ENCODE measurements at places on chromosomes 6 and 20. TPM values are rescaled to one million over a fixed set of nuclear protein-coding genes. Genes with fewer than 3 reads are reported as not detected.

- no peaks in the 10 kb centered on the region for H3K27me3 ChIP-seq
- DNase-seq = no peak
- no peaks in the 10 kb centered on the region for H3K36me3 ChIP-seq
- H3K4me3 ChIP-seq = no peak overlapping the region
These were observed 7.6 kb downstream of the RRAGD start for GRCh38 chr6:89404512-89404911.

DNA sequence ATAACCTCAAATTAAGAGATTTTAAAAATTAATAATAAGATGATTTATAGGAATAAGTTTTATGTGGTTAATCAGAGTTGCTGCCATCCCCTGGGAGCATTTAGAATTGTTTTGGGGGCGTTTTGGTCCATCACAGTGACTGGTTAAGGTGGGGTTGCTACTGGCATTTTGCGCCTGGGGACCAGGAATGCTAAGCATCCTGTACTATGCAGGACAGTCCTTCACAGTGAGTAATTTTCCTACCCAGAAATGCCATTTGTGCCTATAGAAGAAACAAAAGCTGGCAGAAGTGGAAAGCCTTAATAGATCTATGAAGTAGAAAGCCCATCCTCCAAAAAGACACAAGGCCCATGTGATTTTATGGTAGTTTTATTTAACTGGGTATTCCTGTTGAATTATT is 118.0 kb downstream of the ANKS1A start:
- H3K36me3 ChIP-seq = no peaks in the 10 kb centered on the region
- H3K4me3 ChIP-seq = no peak overlapping the region
- no peaks in the 10 kb centered on the region for H3K27me3 ChIP-seq
- no peak overlapping the region for H3K27ac ChIP-seq

DNA sequence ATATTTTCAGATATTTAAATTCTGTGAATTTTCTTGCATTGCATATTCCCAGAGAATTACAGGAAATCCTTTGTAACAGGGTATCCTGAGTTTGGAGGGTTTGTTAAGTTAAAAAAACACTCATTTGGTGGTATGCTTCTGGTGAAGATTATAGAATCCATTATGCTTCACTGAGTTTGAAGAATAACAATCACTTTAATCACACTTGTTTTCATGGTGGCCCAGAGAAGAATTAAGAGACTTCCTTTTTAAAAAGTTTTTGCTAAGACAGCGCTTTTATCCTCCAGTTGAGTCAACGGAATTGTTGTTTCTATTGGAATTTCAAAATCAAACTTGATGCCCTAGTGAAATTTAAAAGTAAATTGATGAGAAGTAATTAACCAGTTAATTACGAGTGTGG is 17.4 kb downstream of the PLEKHG1 start:
- DNase-seq = no peak
- H3K27me3 ChIP-seq = no peaks in the 10 kb centered on the region
- no peak overlapping the region for H3K4me3 ChIP-seq
- H3K36me3 ChIP-seq = no peaks in the 10 kb centered on the region

DNA sequence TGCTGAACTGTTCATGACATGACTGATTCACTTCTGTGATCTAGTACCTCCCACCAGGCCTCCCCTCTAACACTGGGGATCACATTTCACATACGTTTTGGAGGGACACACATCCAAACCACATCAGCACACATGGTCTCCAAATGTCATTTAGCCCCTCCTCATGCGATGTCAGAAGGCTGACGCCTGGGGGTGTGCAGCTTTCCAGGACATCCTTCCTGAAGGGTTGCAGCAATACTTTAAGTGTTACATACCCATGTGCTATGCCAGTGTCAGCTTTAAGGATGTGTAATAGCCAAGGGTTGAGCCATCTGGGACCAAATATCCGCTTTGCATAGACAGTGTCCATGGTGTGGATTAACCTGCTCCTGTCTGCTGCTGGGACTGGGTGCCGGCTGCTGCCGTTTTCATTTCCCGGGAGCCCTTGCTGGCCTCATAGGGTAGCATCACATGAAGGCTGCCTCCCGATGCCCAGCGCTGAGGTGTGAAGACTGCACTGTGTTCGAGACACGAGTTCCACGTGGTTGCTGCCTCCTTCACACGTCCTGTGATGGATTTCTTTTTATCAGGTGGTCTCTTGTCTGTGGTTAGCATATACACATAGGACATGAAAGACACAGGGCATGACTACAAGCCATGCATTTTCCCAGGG is 219.0 kb downstream of the THBS2 start:
- no peak for DNase-seq
- no peaks in the 10 kb centered on the region for H3K36me3 ChIP-seq

DNA sequence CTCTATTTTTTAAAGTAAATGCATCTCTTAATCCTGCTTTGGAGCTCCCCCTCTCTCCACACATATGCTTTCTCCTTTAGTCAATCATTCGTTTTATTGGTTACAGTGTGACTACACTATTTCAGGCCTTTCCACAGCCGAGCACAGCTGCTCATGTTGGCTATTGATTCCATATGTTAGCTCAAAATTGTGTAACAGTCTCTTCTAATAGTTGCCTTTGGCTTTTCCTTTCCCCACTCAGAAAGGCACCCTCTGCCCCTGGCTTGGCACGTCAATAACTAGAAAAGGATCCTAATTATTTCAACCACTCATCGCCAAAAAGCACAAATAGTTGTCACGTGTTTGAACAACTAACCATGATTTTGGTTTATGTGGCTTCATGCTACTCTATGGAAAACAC is 410.3 kb upstream of the SLC35B3 start:
- DNase-seq = no peak
- no peak overlapping the region for H3K27ac ChIP-seq
- no peaks in the 10 kb centered on the region for H3K36me3 ChIP-seq

GRCh38 chr20:36860811-36861624 is 14.9 kb upstream of the TLDC2 start:
- no peaks in the 10 kb centered on the region for H3K27me3 ChIP-seq
- no peak for DNase-seq
- H3K27ac ChIP-seq = peak overlapping the region; percentile 91
- H3K36me3 ChIP-seq = no peaks in the 10 kb centered on the region

DNA sequence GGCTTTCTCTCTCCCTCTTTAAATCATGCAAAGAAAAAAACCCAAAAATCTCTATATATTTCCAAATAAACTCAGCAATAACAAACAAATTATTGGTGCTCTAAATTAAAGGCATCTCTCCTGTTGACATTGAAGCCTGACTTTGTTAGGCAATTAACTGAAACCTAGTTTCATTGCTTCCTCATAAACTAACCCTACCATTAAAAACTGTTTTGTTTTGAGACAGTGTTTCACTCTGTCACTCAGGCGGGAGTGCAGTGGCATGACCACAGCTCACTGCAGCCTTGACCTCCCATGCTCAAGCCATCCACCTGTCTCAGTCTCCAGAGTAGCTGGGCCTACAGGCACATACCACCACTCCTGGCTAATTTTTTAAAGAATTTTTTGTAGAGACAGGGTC is 34.9 kb downstream of the PIGU start:
- no peaks in the 10 kb centered on the region for H3K27me3 ChIP-seq
- no peak overlapping the region for H3K4me3 ChIP-seq
- H3K36me3 ChIP-seq = no peaks in the 10 kb centered on the region
- no peak for DNase-seq
- no peaks in the 10 kb centered on the region for H3K4me1 ChIP-seq

GRCh38 chr6:125094563-125094962 is 59.0 kb upstream of the TPD52L1 start:
- no peaks in the 10 kb centered on the region for H3K36me3 ChIP-seq
- H3K27ac ChIP-seq = no peak overlapping the region
- H3K4me3 ChIP-seq = no peak overlapping the region
- H3K4me1 ChIP-seq = no peaks in the 10 kb centered on the region
- DNase-seq = no peak

- DNase-seq = no peak
- H3K27me3 ChIP-seq = no peaks in the 10 kb centered on the region
- H3K27ac ChIP-seq = no peak overlapping the region
- no peaks in the 10 kb centered on the region for H3K36me3 ChIP-seq
These were observed 1.4 kb downstream of the SMAP1 start for GRCh38 chr6:70669133-70669532.

DNA sequence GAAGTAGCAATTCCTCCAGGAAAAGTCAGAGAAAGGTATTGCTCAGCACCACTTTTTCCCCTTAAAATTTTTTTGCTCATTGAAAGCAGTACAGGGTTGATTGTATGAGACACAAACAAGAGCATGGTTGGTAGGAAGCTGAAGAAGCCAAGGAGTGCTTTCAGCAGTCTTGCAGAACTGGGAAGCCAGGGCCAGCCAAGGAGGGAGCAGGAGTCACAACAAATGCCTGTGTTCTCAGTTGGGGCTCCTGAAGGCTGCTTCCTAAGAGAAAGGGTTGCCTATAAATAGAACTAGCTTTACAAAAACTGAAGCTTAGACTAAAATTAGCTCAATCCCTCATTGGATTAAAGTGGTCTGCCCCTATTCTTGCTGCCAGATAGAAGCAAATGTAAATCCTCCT is 3.3 kb upstream of the THEMIS start:
- DNase-seq = no peak
- no peak overlapping the region for H3K27ac ChIP-seq
- no peaks in the 10 kb centered on the region for H3K27me3 ChIP-seq
- H3K4me3 ChIP-seq = no peak overlapping the region

DNA sequence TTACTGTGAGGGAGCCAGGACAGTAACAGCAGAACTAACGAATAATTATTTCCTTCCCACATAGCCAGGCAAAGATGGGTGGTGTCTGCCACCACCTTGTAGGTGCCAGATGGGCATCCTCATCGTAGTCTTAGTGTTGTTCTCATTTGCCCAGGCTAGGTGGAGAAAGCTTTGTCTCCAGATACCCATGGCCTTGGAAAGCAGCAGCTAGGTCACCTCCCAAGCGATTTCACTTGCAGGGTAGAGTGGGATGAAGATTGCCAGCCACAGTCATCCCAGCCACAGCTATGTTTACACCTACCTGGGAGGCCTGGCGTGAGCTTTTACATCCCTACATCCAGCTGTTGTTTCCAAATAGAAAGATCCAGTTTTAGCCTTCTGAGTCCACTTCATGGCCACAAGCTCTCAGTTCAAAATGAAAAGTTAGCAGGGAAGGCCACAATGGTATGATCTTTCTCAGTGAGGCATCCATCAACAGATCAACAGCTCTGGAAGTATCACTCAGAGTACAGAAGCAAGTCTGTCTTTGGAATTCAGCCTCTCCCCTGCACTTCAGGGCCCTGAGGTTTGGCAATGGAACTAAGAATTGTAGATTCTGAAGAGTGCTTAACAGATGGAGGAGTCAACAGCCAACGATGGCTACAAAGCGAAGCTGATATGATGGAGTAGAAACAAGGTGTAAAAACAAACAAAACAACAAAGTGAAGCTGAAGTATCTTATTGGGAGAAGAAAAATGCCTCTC is 11.0 kb upstream of the SNRPC start:
- H3K4me1 ChIP-seq = no peaks in the 10 kb centered on the region
- H3K27me3 ChIP-seq = no peaks in the 10 kb centered on the region
- no peak for DNase-seq
- H3K4me3 ChIP-seq = no peak overlapping the region

DNA sequence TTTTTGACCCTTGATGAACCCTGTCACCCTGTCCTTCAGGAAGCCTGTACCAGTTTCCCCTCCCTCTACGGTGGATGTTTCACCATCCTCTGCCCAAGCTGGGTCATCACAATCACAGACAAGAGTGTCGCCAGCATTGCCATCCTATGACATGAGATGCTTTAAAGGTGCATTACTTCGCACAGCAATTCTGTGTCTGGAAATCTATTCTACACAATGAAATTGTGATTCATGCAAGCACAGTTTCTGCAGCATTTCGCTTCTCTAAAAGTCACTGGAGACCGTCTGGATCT is 2.5 kb upstream of the ULBP2 start:
- H3K4me3 ChIP-seq = no peak overlapping the region
- no peak for DNase-seq
- no peaks in the 10 kb centered on the region for H3K4me1 ChIP-seq
- no peak overlapping the region for H3K27ac ChIP-seq
- H3K36me3 ChIP-seq = no peaks in the 10 kb centered on the region

- H3K36me3 ChIP-seq = no peaks in the 10 kb centered on the region
- no peak for DNase-seq
- no peak overlapping the region for H3K4me3 ChIP-seq
- no peaks in the 10 kb centered on the region for H3K27me3 ChIP-seq
These were observed 85.8 kb upstream of the ARMC2 start for GRCh38 chr6:108762394-108762793.

GRCh38 chr6:148388521-148388920 is 45.9 kb downstream of the SASH1 start:
- no peaks in the 10 kb centered on the region for H3K36me3 ChIP-seq
- H3K27me3 ChIP-seq = no peaks in the 10 kb centered on the region
- H3K4me1 ChIP-seq = no peaks in the 10 kb centered on the region
- H3K4me3 ChIP-seq = no peak overlapping the region
- H3K27ac ChIP-seq = no peak overlapping the region

DNA sequence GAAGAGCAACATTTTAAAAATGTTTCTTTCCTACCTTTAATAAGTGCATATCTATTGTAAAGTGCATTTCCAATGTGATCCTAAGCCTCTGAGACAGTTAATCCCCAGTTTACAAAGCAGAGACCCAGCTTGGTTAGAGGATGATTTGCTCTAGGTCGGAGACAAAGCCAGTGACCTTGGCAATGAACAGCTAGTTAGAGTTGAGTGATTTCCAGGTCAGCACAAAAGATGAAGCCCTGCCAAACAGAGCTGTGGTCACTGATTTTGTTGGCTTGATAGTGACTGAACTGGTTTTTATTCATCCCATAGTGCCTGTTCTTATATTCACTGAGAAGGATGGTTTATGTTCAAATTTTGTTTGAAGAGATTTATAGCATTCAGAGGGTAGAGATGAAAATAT is 56.6 kb upstream of the CD83 start:
- no peaks in the 10 kb centered on the region for H3K4me1 ChIP-seq
- H3K36me3 ChIP-seq = no peaks in the 10 kb centered on the region
- no peaks in the 10 kb centered on the region for H3K27me3 ChIP-seq
- H3K4me3 ChIP-seq = no peak overlapping the region
- DNase-seq = no peak

DNA sequence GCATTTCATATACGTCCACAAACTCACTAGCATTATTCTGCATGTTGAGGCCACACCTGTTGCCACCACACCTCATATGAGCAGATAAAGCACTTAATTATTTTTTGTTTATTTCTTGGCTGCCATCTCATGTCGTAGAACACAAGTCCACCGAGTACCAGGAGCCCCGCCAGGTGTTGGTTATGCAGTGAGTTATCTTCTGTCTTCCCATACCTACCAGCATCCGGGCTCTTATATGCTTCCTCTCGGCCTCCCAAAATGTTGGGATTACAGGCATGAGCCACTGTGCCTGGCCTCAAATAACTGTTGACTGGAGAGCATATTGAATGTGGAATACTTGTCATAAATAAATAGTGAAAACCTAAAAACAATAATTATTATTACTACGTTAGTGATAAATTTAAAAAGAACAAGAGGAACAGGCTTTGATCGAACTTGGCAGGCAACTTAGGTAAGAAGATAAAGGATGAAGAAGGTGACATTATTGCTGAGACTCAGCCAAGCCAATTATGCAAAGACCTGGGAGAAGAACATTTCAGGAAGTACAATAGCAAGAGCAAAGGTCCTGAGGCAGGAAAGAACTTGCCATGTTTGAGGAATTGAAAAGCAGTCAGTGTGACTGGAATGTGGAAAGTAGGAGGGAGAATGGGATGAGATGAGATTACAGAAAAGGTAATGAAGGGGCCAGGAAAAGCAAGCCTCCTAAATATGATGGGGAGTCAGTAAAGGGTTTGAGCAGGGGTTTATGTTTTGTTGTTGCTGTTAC is 12.6 kb upstream of the SLC23A2 start:
- no peak for DNase-seq
- no peaks in the 10 kb centered on the region for H3K36me3 ChIP-seq
- H3K27ac ChIP-seq = no peak overlapping the region

Gene NPEPL1
- 30.8 TPM for total RNA-seq

Gene CABLES2
- 3.2 TPM for total RNA-seq

Gene FAM209A
- not detected for total RNA-seq

Gene MYLK4
- 1.9 TPM for total RNA-seq

Gene RAB5IF
- 79.9 TPM for total RNA-seq

Gene CNR1
- 9.4 TPM for total RNA-seq
